ENCODE measurements at places on chromosomes 7 and 10.

DNA sequence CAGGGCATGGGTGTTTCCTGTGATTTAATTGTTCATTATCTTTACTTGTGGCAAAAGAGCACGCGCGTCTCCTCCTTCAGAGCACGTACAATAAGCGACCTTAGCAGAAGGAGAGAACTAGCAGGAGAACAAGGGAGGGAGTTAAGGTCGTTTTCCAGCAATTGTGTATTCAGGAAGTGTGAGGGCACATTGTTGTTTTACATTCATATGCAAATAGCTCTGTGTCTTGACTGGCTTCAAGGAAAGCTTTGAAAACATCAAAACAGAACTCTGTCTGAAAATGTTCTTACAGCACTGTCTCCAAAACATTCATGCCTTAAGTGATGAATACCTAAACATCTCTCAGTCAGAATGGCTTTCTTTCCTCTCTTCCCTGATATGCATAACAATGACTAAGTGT lies 499.1 kb downstream of the ACTR3B start:
- no peak for DNase-seq

DNA sequence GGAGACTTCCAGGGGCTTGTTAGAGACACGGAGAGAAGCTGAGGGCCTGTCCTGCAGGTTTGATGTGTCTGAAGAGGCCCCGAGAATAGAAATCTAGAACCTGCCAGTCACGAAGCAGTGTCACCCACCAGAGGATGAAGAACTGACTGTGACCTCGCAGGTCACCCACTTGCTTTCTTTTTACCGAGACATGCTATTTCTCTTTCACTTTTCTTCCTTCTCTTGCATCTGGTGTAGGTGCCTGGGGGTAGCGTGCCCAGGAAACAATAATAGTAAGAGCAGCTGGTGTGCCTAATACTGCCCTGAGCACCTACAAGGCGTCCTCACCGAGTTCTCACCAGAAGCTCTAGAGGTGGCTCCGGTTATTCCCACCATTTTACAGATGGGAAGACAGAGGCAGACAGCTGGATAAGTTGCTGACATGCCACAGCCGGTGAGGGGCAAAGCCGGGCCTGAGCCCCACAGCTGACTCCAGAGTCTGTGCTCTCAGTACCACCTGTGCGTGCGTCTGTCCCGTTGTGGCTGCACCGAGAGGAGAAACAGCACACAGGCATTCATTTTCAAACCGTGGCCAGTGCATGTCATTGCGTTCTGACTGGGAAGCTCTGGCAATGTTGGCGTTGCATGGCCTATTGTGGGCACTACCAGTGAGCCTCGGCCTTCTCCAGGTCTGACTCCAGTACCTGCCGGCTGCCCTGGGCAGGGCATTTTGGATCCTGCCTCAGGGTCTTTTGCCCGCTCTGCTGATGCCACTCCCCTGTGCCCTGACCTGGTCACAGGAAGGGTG lies 7.8 kb downstream of the CHST3 start:
- no peak for DNase-seq

GRCh38 chr10:45420453-45421192 lies 46.6 kb downstream of the ALOX5 start:
- DNase-seq, result no peak

- peak; percentile 31 for DNase-seq
Observed at GRCh38 chr10:110311357-110311949, 6.7 kb upstream of the SMNDC1 start.

GRCh38 chr10:22461891-22462290 lies 116.6 kb downstream of the SPAG6 start:
- DNase-seq, result no peak

DNA sequence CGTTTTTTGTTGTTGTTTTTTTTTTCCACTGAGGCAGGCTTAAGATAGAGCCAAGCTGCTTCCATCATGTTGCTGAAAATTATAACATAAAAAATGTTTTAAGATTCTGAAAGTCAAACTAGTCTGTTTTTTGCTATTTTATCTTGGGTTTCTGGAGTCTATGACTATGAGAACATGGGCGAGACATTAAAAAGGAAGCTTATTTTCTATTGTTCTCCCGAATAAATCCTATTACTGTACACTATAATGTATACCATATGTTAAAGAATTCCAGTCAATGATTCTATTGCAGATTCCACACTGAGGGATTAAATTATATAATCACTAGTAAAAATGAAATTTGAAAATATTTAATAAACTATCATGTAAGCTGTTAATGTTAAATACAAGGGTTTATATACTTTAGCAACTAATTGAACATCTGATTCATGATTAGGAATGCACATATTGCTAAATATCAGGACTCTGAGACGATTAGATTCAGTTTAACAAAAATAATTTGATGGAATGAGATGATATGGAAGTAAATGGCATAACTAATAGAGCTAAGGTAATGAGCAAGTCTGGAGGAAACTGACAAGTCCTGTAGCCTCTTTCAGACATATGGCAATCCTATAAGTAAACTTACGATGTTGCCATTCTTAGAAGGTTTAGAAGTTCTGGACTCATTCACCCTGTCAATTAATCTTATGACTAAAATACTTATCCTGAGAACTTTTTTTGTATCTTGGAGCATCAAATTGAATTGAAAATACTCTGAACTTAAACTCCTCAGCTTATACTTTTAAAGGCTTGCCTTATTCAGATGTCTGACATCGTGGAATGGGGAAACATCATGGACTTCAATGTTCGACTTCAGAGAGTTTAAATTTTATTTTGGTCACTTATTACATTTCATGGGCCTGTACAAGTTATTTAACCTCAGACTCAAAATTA lies 294.8 kb upstream of the DGKB start:
- DNase-seq, result no peak

DNA sequence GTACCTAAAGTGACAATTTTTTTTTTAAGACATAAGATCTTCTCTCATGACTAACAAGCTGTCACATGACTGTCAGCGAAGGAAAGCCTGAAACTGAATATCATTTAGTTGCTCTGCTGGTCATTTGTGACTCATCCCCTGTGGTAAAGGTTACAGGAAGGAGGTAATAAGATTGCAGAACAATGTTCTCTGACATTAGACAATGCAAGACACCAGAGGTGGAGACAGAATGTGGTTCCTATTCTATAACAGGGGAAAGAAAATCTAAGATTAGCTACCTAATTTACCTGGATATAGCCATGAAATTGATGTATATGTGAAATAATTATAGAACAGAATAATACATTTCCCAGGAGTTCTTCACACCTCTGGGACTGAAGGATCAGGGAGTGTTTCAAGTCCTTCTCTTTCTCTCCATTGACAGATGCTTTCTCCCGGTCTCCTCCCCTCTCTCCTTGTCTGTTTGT lies 47.7 kb downstream of the LRGUK start:
- DNase-seq, result no peak

- no peak for DNase-seq
Observed at GRCh38 chr10:2761311-2761710, 306.0 kb upstream of the PFKP start.

DNA sequence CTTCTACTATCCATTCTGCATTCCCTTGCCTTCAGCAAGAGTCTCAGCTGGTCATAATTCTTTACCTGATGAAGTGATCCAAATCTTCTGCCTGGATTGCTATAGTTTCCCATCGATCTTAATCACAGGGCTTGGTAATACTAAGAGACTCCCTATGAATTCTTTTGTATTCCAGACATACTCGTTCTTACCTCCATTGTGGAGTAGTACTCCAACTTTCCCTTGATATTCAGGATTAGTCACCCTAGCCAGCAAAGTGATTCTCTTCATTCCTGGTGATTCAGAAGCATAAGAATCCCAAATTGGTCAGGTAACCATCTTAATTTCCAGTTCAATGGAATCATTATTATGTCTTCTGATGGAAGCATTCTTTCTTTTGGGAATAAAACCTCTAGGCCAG lies 96.7 kb downstream of the TWIST1 start:
- DNase-seq, result no peak

- no peak for DNase-seq
Observed at GRCh38 chr10:11612021-11613001, 861 bp upstream of the USP6NL start.

DNA sequence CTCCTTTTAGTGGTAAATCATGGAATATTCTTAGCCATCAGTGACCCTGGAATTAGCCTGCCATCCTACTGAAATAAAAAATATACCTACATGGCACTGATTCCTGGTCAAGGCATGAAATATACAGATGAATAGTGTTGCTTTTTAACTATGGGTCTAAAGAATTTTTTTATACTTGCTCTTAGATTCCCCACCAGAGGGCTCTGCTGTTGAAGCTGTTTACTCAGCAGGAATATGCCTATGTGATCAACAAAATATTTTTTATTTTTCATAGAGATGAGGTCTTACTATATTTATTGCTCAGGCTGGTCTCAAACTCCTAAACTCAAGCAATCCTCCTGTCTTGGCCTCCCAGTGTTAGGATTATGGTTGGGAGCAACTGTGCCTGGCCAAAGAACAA lies 13.5 kb downstream of the ZC3HC1 start:
- DNase-seq, result no peak

DNA sequence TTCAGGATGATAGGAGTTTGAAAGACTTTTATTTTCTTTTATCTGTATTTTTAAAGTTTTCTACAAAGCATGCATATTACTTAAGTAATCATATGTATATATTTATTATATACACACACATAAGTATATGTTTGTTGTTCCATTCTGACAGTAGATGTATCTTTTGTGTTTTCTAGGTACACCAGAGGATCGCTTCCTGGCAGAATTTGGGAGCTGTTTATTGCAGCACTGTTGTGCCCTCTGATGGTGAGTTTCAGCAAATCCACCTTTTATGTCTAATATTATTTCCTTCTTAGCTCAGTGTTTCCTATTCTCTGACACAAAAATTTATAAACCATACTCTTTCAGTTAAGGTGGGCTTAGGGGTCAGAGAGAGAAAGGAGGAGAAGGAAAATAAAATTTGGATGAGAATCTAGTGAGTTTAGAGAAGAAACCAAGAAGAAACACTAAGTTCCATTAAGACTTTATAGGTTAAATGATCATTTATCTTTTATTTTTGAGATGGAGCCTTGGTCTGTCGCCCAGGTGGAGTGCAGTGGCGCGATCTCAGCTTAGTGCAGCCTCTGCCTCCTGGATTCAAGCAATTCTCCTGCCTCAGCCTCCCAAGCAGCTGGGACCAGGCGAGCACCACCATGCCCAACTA lies 59.2 kb upstream of the OIT3 start:
- peak; percentile 8 for DNase-seq

DNA sequence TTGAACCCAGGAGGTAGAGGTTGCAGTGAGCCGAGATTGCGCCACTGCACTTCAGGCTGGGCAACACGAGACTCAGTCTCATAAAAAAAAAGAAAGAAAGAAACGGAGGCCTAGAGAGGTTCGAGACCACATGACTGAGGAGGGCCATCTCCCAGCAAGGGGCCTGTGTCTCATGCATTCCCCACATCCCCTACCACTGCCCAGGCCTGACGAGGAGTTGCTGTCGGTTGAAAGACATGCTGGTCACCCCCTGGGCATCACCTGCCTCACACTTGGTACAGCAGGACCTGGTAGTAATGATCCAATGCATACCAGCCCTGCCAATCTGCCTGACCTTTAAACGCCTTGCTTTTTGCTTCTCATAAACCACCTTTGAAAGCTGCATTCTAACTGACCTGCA lies 85.9 kb downstream of the DLG5 start:
- no peak for DNase-seq

DNA sequence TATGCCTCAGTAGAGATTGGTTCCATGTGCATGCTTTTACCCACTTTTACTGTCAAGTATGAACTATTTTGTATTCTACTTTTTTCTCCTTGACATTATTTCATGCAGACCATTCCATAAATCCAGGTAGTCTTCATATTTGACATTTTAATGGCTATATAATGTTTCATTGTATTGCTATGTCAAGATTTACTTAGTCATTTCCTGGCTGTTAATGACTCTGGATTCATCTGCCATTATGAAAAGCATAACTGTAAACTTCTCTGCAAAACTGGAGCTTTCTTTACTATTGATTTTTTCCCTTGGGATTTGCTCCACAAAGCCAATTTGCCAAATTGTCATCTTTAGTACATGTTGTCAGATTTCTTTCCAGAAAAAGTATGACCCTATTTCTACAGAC lies 6.8 kb upstream of the MSRB2 start:
- DNase-seq, result no peak

DNA sequence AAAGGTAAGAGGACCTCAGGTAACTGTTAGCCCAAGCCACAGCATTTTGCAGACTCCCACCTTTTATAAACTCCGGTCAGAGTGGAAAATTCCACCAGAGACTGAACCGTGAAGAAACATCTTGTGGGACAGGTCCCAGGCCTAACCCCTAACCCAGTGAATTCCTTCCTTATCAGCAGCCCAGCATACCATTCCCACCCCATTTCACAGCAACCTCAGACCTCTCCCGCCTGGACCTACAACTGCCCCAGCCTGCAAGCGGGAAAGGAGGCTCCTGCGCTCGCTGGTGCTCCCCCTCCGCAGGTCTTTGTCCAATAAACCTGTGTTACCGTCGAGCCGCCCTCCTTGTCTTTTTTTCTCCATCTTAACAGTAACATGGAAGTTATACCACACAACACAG lies 736.6 kb downstream of the MAGI2 start:
- no peak for DNase-seq

DNA sequence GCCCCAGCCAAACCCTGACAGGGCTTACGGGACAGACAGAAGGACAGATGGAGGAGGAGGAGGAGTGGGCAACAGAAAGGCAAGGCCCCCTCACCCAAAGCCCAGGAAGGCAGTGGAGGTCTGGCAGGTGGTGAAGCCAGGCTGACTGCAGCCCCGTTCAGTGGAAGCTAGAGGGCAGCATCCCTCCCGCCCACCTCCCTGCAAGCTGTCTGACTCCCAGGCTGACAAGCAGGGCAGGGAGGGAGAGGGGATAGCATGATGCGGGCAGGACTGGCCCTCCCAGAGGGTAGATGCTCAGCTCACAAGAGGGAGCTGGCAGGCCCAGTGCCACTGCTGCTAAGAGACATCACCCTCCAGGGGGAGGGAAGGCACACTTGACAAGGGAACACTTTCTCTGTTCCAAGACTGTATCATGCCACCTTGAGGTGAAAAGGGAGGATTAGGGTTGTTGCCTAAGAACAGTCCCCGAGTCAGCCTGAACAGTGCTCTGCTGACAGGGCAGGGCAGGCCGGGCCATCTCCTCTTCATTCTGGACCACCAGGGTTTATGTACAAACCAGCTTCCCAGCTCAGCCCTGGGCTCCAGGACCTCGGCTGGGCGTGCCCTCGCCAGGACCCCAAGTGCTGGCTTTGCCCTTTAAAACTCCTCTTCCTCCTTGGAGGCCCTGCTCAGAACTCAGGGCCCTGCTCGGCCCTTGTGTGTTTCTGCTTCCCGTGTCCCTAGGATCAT lies 61.8 kb downstream of the RASGEF1A start:
- peak; percentile 39 for DNase-seq

- no peak for DNase-seq
Observed at GRCh38 chr10:804787-805619, 115.5 kb upstream of the DIP2C start.

- no peak for DNase-seq
Observed at GRCh38 chr7:28123752-28124151, 56.8 kb downstream of the JAZF1 start.

DNA sequence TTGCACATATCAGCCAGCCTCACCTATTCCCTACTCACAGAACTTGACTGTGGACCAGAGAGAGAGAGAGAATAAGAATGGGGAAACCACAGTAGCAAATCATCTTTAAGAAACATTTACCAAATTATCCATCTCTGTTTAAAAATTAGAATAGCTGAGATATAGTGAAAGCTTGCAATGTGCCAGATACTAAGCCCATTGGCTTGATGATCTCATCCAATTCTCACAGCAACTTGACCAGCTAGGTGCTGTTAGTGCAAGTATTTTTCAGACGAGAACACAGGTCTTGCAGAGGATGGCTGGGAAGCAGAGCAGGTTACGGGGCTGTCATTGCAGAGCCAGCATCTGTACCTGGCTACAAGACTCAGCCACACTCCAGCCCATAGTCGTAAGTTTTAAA lies 50.9 kb downstream of the KLF6 start:
- no peak for DNase-seq

Data from stimulated activated CD4-positive, alpha-beta T cell treated with anti-CD3 and anti-CD28 coated beads, Interleukin-1b, Interleukin-23, amount 100 ng/mL, for 4 hours (primary cell).